ENCODE measurements at places on chromosomes 12 and 14. TPM values are rescaled to one million over a fixed set of nuclear protein-coding genes. Genes with fewer than 3 reads are reported as not detected.

DNA sequence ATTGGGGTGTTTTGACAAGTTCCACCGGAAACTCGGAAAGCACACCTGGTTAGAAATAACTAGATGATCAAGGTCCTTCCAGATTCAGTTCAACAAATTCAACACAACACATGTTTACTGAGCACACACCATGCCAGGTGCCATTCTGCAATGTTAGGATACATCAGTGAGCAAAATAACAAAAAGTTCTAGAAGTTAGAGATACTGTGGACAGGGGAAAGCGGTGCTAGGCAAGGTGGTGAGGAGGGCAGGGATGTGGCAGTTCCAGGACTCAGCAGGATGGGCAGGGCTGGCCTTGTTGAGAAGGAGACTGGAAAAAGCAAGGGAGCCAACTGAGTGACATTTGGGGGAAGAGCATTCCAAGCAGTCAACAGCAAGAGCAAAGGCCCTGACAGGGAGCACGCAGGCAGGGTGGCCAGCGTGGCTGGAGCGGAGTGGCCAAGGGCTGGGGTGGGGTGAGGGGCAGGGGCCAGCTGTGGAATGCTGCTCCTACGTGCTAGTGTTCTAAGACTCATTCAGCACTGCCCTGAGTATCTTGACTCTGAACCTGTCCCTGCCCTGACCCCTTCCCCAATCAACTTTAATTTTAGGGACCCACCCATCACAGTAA, 19.4 kb upstream of the FAIM2 start:
- no peak for DNase-seq

DNA sequence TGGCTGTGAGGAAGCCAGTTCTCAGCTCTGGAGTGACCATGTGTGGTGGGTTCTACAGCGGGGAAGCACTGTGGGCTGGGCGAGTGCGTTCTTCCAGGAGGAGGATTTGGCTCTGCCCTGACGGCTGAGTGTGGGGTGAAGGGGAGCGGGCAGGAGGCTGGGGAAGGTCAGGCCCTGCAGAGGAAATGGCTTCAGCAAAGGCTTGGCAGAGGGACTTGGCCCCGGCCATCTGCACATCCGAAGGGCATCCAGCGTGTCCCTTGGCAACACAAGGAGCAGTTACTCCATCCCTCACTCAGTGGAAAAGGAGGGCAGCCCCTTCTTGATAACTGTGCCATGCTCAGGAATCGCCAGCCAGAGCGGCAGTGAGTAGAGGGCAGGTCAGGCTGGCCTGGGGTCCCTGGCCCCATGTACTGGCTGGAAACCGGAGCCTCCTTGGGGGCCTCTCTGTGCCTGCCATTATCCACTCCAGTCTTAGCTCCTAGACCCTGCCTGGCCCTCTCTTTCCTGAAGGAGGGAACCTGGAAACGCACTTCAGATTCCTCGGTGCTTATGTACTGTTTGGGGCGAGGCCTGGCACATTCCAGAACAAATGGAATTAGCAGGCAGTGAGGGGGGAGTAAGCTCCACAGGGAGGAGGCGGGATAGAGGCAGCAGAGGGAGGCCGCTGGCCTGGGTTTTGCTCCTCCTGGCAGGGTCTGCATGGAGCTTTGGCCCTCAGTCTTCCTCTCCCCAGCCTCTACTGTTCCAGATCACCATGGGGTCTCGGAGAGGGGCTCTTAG, 133.6 kb upstream of the NCOR2 start:
- no peak for DNase-seq

- no peak for DNase-seq
Observed at GRCh38 chr12:21476949-21477348, 24.5 kb downstream of the RECQL start.

DNA sequence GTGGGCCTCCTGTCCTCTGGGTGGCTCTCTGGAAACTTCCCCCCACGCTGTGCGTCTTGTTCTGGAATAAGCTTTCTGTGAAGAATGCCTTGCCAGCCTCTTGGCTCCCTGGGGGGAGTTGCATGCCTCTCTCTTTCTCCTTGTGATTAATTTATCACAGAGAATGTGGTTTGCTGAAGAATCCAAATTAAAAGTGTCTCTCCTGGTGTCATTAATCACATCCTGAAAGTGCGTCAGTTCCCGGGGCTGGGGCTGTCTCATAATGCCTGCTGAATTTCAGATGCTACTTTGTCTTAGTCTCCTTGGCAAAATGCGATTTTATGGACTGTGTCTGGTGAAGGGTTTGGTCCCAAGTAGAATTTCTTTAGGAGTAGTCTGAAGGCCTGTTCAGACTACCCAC, 787.7 kb upstream of the TMEM132C start:
- no peak for DNase-seq

- no peak for DNase-seq
Observed at GRCh38 chr12:102010265-102010994, 51.4 kb downstream of the WASHC3 start.

KCNK10 gene
- total RNA-seq, result not detected

CCER1 gene
- total RNA-seq, result not detected

CCDC63 gene
- total RNA-seq, result not detected

Data from sciatic nerve (tissue), 2 donors.